ENCODE measurements at places on chromosomes 13 and 19. TPM values are rescaled to one million over a fixed set of nuclear protein-coding genes. Genes with fewer than 3 reads are reported as not detected.

- no peak for DNase-seq
Measured at GRCh38 chr19:7187605-7188339, 106.4 kb downstream of the INSR start.

DNA sequence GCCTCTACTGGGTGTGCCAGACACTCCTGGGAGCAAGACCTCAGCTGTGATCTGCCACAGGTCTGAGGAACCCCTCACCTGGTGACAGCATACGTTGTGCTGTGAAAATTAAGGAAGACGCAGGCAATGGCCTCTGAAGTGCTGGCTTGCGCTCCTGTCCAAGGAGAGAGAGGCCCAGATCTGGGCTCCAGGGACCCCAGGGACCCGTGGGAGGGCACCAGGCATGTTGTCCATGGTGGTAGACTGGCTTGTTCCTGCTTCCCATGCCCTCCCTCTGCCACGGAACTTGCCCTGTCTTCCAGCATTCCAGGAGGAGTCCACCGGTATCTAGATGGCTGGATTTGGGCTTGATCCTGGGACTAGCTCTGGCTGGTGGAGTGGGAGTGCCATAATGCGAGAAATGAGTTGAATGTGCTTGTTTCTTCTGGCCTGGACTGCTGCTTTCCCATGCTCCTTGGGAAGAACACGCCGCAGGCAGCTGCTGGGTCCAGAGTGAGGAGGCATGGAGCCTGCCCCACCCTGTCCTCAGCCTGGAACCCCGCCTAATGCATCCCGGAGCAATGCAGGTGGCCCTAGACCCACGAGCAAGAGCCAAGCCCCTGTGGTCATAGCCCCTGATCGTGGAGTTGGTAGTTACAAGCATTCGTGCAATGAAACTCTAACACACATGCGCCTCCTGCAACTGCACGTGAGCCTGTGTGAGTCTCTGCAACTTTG, 190.2 kb downstream of the TEX29 start:
- no peak for DNase-seq

GRCh38 chr13:108961542-108962125, 332.2 kb downstream of the MYO16 start:
- no peak for DNase-seq

DNA sequence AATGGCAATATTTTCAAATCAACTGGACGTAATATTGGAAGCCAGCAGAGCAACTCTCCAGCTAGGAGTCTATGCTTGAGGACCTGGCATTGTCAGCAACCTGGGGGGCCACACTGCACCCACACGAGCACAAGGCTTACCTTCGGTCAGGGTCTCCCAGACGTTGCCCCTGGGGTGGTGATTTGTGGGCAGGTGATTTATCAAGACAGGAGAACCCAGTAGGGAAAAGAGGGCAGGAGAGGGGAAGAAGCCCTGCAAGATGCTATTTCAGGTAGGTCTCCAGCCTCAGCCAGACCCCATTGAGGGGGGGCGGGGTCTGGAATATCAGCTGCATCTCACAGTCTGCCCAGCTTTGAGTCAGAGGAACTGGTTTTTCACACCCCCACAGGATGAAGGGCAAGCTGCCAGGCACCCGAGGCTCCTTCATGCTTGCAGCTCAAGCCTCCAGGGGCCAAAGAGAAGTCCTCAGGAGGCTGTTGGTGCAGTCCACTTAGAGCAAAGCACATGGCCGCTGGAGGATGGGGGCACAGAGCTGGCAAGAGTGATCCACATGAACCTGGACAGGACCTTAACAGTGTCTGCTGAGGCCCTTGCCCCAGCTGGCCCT, 80.9 kb upstream of the UQCRFS1 start:
- DNase-seq, result no peak

- DNase-seq, result no peak
Measured at GRCh38 chr13:40565282-40566148, 100.9 kb downstream of the FOXO1 start.

DNA sequence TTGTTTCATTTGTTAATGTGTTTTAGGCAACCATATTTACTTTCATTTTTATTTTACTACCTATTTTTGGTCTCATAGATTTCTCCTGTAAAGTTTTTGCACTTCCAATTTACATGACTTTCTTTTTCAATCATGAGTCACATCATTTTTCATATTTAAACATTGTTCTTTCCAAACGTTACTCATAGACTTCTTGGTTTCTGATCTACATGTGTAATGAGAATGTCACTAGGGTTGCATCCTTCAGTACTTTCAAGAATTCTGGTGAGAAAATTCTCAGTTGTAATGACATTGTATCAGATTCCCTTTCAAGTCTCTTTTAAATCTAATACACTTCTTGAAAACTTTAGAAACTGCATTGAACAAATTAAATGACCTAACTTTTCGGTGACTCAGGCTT, 991.7 kb downstream of the EFNB2 start:
- DNase-seq, result no peak

- no peak for DNase-seq
Measured at GRCh38 chr13:99419591-99420243, 81.6 kb upstream of the TM9SF2 start.

- DNase-seq, result no peak
Measured at GRCh38 chr13:110855363-110855762, 59.5 kb downstream of the ANKRD10 start.

GRCh38 chr13:58619396-58620113, 988.0 kb downstream of the PCDH17 start:
- DNase-seq, result no peak

DNA sequence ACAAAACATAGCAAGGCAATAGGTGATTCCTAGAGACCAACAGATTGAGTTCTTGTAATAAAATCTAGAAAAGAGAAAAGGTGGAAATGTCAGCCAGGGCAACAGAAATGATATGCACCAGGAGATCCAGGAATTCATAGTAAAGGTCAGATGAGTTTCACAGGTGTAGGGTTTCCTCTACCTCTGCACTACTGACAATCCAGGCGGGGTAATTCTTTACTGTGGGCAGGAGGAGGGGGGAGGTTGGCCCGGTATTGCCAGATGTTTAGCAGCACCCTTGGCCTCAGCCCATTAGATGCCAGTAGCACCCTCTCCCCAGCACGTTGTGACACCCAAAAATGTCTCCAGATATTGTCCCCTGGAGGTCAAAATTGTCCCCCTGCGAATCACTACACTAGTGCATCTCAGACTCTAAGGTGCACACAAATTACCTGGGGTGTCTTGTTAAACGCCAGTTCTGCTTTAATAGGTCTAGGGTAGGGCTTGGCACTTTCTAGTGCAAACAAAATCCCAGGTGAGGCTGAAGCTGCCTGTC, 3.5 kb upstream of the UBAC2 start:
- peak; percentile 66 for DNase-seq

DNA sequence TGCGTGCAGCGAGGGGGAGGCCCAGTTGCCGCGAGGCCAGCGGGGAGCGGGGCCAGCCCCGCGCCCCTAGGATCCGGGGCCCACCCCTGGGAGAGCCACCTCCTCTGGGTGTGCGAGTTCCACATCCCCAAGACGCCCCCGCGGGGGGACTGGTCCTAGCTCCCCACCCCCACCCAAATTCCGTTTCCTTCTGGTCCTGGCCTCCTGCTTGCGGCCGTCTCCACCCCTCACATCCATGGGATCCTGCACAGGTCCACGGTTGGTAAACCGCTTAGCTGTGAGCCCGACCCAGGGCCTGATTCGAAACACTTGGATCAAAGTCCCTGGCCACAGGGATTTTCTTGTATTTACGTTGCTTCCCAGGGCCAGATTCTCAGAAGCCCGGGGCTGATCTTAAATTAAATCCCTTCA, 324 bp upstream of the FBXO17 start:
- DNase-seq, result peak; percentile 17

- DNase-seq, result no peak
Measured at GRCh38 chr19:3548606-3549005, 8.8 kb downstream of the MFSD12 start.

DNA sequence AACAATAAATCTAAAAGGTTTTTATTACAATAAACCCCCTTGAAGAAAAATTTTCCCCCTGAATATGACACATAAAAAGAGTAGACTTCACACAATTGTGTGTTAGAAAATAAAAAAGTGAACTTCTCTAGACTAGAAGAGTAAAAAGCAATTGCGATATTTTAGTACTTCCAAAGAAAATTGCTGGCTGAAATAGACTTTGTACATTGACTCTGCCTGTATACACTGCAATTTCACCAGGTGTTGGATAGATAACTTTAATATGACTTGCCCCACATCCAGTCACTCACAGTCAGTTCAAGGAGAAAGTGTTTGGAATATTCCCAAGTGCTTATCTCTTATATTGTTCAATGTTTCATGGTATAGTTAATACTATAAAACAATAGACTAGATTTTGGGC, 1780.1 kb upstream of the PCDH20 start:
- no peak for DNase-seq

DNA sequence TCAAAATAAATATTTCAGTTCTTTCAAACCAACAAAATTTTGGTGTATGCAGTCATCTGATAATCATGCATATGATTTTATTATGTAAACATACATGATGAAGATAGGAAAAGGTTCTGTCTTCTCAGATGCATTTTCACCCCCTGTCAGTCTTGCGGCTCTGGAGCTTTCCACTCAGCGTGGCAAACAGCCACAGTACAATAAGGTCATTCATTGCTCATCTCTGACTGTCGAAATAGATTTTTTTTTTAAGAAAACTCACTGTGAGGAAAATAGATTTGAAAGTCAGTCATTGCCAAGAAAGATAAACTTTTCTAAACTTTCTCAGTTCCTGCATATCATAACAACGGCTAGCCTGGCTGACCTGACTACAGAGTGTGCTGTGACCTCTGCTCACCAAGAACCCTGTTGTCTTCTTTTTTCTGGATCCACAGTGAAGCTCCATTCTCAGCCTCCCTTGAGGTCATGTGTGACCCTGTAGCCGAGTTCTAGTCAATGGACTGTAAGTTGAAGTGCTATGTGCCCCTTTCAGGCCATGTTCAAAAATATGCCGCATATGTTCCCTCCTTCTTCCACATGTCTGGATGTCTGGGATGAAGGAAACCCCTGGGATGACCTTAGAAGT, 519.6 kb downstream of the KLF5 start:
- no peak for DNase-seq

GRCh38 chr13:40101708-40102359, 446.4 kb downstream of the COG6 start:
- no peak for DNase-seq

DNA sequence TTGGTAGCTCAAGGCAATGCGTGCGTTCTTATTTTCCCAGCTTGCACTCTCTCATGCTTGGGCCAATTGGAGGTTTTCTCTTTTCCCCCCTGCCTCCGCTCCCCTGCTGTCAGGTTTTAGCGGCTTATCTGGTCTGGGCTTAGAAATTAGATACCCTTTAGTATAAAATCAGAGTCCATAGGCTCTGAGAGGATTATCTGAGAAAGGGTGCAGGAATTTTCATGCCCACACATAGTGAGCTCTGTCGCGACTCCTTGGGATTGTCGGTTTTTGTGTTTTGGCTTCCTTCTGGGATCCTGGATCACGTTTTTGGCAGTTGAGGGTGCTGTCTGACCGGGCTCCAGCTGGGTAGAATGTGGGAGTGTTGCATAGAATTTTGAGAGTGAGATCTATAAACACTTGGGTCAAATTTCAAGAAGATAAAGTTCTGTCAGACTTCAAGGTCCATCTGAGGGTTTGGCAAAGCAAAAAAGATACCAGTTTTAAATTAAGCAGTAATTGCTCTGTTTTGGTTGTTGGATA, 12.4 kb downstream of the CHAF1A start:
- DNase-seq, result no peak

DNA sequence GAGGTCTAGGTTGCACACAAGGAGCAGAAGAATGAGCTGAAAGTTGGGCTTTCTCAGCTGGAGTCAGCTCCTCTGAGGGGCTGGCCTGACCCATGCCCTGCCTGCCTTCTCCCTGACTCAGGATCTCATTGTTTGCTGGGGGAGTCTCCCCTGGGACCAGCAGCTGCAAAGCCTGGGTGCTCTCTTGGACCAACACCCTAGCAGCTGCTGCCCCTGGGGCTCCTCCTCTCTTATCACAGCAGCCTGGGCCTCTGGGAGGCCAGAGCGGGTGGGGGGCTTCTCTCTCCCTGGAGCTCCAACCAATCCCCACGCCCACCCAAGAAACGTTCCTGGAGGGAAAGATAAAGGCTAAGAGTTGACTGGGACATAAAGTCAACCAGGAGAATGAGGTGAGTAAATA, 1.6 kb upstream of the FCGBP start:
- DNase-seq, result peak; percentile 58

GRCh38 chr19:56112313-56112709, 8.8 kb downstream of the ZNF787 start:
- DNase-seq, result no peak

DNA sequence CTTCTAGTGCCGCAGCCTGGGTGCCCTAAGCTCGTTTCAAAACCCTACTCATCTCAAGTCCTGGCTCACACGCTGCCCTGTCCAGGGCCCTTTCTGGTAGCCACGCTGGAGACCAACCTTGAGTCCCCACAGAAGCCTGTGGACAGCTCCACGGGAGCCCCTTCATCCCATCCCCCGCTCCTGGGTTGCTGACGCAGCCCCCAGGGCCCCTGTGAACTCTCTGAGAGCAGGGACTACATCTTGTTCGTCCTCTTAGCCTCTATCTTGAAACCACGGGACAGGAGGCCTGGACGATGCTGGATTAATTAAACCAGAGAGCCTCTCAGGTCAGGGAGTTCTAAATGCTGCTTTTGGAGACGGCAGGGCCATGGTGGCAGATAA, 7.4 kb downstream of the MLLT1 start:
- no peak for DNase-seq

GRCh38 chr13:99528547-99528946, 27.3 kb downstream of the TM9SF2 start:
- DNase-seq, result no peak

- peak; percentile 82 for DNase-seq
Measured at GRCh38 chr19:13843104-13843921, 33.6 kb upstream of the NANOS3 start.

DNA sequence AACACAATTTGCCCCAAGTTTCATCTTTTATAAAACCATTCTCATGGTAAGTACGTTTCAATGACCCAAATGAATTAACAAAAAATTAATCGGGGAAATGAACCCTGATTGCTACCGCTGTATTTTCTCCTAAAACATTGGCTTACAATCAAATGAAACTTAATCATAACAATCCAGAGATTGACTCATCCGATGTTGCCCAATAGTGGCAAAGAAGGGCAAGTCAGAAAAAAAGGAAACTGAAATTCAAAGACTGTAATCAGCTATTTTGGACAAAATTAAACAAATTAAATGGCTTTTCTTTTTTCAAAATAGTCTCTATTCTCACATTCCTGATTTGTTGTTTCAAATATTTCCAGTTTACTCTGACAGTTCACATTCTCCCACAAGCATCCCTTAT, 3.9 kb upstream of the ACOD1 start:
- DNase-seq, result no peak

- no peak for DNase-seq
Measured at GRCh38 chr19:53947624-53948023, 15.1 kb upstream of the CACNG8 start.

PLA2G4C gene
- 6.8 TPM for total RNA-seq

ZNF700 gene
- 17.1 TPM for total RNA-seq

RDH8 gene
- total RNA-seq, result 0.24 TPM

SLC5A5 gene
- total RNA-seq, result not detected

MAP4K1 gene
- 2.6 TPM for total RNA-seq

ZNF90 gene
- total RNA-seq, result 3.4 TPM

LRFN3 gene
- total RNA-seq, result 17.4 TPM

GRIK5 gene
- total RNA-seq, result 0.62 TPM

ZNF791 gene
- 17.9 TPM for total RNA-seq

KIR3DL1 gene
- not detected for total RNA-seq

KL gene
- total RNA-seq, result 1.9 TPM
